Activated naive CD8-positive, alpha-beta T cell treated with anti-CD3 and anti-CD28 coated beads, Interleukin-2, amount 50 U/mL, for 24 hours (primary cell): ENCODE measurements at places on chromosomes 1 and 21.

DNA sequence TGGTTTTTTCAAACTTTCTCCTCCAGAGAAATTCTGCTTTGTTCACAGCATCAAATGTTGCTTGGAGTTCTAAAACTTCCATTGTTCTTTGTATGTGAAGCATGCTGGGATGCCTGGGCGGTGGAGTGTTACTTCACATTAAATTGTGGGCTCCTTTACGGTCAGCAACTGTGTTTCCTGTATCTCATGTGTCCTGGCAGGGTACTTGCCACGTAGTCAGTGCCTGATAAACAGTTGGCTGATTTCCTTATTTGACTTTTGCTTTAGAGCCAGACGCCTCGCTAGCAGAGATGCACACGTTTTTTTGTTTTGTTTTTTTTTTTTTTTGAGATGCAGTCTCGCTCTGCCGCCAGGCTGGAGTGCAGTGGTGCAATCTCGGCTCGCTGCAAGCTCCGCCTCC is 96.7 kb downstream of the UCK2 start:
- no peak for DNase-seq
- peaks cover 18% of the 10 kb centered on the region for H3K27me3 ChIP-seq
- H3K4me3 ChIP-seq = no peak overlapping the region
- no peaks in the 10 kb centered on the region for H3K4me1 ChIP-seq
- no peak overlapping the region for H3K27ac ChIP-seq
- H3K36me3 ChIP-seq = no peaks in the 10 kb centered on the region

DNA sequence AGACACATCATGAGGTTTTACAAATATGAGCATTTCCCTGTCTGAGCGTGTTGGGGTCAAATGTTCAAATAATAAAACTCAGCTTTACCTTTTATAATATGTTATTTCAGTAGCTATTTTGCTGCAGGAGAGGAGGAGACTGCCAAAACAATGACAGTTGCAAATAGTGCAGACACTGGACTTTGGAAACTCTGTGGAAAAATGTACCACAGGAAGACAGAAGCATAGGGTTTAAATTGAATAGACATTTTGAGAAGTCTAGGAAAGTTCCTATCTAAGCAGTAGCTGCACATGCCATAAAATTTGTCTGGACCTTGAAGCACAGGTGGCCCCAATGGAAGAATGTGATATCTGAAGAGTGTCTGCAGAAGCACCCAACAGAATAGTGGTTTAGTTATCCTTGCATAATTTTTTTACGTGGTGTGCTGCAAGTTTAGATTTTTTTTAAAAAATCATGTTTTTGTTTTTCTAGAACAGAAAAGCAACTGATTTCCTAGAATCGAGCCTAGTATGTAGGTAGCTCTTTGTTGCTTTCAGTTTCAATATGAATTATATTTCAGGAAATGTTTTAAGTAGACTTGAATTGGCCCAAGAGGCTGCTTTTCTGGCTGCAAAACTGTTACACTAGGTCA is 14.0 kb upstream of the GBP5 start:
- no peak for DNase-seq
- H3K27ac ChIP-seq = peak overlapping the region; percentile 61
- H3K4me1 ChIP-seq = peaks cover 64% of the 10 kb centered on the region
- H3K36me3 ChIP-seq = peaks cover 12% of the 10 kb centered on the region

GRCh38 chr1:233360525-233361102 is 33.1 kb downstream of the MAP3K21 start:
- H3K4me1 ChIP-seq = peaks cover 20% of the 10 kb centered on the region
- DNase-seq = no peak
- H3K27ac ChIP-seq = no peak overlapping the region
- H3K27me3 ChIP-seq = peaks cover 7% of the 10 kb centered on the region
- peaks cover 3% of the 10 kb centered on the region for H3K36me3 ChIP-seq

- H3K4me1 ChIP-seq = peaks cover 14% of the 10 kb centered on the region
- H3K27me3 ChIP-seq = no peaks in the 10 kb centered on the region
- no peak overlapping the region for H3K4me3 ChIP-seq
- no peak for DNase-seq
- H3K36me3 ChIP-seq = peaks cover 6% of the 10 kb centered on the region
Measured at GRCh38 chr1:10489291-10490055, 14.7 kb downstream of the PEX14 start.

GRCh38 chr1:42419126-42419821 is 36.5 kb downstream of the ZMYND12 start:
- DNase-seq = no peak
- H3K36me3 ChIP-seq = no peaks in the 10 kb centered on the region
- H3K27me3 ChIP-seq = no peaks in the 10 kb centered on the region
- no peaks in the 10 kb centered on the region for H3K4me1 ChIP-seq
- no peak overlapping the region for H3K4me3 ChIP-seq

DNA sequence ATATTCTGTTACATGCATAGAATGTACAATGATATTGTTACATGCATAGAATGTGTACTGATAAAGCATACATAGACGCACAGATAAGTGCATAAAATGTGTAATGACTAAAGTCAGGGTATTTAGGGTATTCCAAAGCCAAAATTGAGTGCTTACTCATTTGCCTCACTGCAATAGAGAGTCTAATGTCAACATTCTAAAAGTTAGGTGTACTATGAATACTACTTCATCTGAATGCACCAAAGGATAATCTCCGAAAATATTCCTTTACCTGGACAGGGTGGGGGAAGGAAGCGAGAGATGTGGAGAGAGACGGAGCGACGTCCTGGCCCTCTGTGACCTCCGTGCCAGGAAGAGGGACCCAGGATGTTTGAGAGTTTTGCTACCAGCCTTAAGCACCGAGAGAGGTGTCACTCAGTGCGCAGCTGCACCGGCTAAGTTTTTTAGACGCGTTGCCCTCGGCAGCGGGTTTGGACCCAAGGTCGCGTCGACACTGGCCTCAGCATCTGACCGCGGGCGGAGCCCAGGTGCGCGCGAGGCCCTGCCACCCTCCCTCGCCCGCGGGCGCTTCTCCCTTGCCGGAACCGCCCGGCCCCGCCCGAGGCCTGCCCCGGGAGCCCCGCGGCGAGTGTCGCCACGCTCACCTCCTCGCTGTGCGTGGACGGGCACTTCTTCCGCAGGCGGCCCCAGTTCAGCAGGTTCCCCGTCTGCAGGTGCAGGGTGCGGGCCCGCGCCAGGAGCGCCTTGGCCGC is 660 bp downstream of the GCLM start:
- H3K27me3 ChIP-seq = no peaks in the 10 kb centered on the region
- H3K4me3 ChIP-seq = peak overlapping the region; percentile 84
- peaks cover 5% of the 10 kb centered on the region for H3K36me3 ChIP-seq
- DNase-seq = peak; percentile 42
- H3K4me1 ChIP-seq = peaks cover 47% of the 10 kb centered on the region
- peak overlapping the region; percentile 84 for H3K27ac ChIP-seq

- no peak overlapping the region for H3K27ac ChIP-seq
- H3K36me3 ChIP-seq = no peaks in the 10 kb centered on the region
- H3K4me3 ChIP-seq = peak overlapping the region; percentile 59
- DNase-seq = peak; percentile 23
- H3K27me3 ChIP-seq = peaks cover 25% of the 10 kb centered on the region
Measured at GRCh38 chr1:228415853-228416216, 826 bp downstream of the TRIM17 start.

DNA sequence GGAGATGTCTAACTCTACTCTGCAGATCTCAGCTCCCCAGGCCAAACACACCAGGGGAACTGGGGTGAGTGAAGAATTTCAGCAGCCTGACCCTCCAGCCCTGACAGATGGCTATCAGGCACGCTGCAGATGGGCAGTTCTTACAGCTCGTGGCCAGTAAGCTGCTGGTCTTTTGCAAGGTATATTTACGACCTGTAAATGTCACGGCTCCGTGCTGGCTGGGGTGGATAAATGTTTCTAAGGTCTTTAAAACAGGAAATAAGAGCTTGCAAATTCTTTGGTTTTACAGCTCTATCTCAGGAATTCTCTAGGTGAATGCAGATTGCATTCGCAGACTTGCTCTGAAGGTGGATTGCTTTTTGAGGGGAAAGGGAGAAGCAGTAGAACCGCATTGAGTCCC is 10.1 kb downstream of the DOP1B start:
- H3K4me1 ChIP-seq = peaks cover 9% of the 10 kb centered on the region
- peaks cover 17% of the 10 kb centered on the region for H3K36me3 ChIP-seq
- no peak for DNase-seq
- no peaks in the 10 kb centered on the region for H3K27me3 ChIP-seq
- H3K27ac ChIP-seq = no peak overlapping the region
- H3K4me3 ChIP-seq = no peak overlapping the region

DNA sequence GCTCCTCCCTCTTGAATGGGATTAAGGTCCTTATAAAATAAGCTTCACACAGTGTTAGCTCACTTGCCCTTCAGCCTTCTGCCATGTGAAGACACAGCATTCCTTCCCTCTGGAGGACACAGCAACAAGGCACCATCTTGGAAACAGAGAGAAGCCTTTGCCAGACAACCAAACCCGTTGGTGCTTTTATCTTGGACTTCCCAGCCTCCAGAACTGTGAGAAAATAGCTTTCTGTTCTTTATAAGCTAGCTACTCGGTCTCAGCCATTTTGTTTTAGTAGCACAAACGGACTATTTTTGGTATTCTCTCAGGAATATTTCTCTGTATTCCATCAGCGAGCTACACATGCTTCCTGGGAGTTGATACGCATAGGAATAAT is 58.6 kb upstream of the IRF2BP2 start:
- H3K4me1 ChIP-seq = peaks cover 12% of the 10 kb centered on the region
- H3K27me3 ChIP-seq = no peaks in the 10 kb centered on the region
- DNase-seq = no peak
- H3K4me3 ChIP-seq = no peak overlapping the region
- no peak overlapping the region for H3K27ac ChIP-seq
- no peaks in the 10 kb centered on the region for H3K36me3 ChIP-seq

DNA sequence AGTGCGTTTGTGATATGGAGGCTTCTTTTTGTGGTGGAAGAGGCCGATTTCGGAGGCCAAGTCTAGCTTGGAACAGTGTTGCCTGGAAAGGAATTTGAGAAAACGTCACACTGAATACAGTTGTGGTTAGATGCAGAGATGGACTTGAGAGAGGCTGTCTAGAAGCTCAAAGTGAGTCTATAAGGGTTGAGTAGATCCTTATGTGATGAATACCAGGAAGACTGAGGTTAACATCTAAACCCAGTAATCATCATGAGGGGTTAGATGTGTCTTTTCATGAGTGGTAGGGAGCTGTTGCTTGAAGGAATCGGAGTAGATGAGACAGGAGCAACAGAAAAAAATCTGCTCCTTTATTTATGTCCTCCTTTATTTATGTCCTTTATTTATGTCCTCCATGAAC is 114.6 kb upstream of the IVNS1ABP start:
- DNase-seq = no peak
- H3K27me3 ChIP-seq = no peaks in the 10 kb centered on the region
- no peak overlapping the region for H3K4me3 ChIP-seq
- H3K36me3 ChIP-seq = no peaks in the 10 kb centered on the region
- H3K4me1 ChIP-seq = no peaks in the 10 kb centered on the region
- H3K27ac ChIP-seq = no peak overlapping the region

DNA sequence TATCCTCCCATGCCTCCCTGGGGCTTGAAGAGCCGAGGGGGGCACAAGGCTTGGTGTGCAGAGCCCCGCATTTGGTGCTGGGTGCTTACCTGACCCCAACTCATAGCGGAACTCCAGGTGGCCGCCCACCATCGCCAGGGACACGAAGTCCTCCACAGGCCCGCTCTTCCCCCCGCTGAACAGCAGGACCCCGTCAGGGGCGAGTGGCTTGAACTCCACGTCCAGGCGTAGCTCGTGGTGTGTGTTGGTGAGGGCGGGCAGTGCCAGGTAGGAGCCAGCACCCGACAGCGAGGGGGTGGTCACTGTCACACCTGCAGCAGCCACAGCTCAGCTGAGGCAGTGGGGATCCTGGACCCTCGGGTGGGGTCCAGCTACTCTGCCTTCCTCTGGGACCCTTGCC is 17.2 kb downstream of the LDLRAD2 start:
- H3K27ac ChIP-seq = no peak overlapping the region
- DNase-seq = no peak
- no peaks in the 10 kb centered on the region for H3K27me3 ChIP-seq
- H3K4me3 ChIP-seq = no peak overlapping the region
- H3K36me3 ChIP-seq = peaks cover 6% of the 10 kb centered on the region

GRCh38 chr1:91404151-91405012 is at the start of gene HFM1:
HFM1 (minus strand) TSS chr1:91404837; CDS start chr1:91401082, 3,755 bp downstream.
- peaks cover 6% of the 10 kb centered on the region for H3K4me1 ChIP-seq
- no peaks in the 10 kb centered on the region for H3K36me3 ChIP-seq
- peak within 1 kb of the TSS; percentile 79 for H3K4me3 ChIP-seq

DNA sequence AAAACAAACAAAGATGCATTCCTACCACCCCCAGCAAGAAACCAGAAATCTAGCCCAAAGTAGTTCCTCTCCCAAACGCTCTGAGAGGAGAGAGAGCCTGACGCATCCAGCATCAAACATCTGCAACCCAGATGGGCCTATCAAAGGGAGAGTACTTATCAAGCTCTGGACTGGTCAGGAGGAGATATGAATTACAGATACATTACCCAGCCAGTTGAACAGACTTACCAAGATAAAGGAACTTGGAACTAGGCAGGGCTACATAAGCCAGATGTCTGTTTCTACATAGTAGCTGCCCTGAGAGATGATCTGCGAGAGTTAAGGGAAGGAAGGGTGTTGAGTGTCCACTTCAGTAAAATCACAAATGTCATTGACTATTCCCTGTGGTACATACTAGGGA is 138.4 kb downstream of the PAPPA2 start:
- no peaks in the 10 kb centered on the region for H3K27me3 ChIP-seq
- H3K27ac ChIP-seq = no peak overlapping the region
- no peaks in the 10 kb centered on the region for H3K36me3 ChIP-seq
- no peaks in the 10 kb centered on the region for H3K4me1 ChIP-seq
- H3K4me3 ChIP-seq = no peak overlapping the region
- DNase-seq = no peak

DNA sequence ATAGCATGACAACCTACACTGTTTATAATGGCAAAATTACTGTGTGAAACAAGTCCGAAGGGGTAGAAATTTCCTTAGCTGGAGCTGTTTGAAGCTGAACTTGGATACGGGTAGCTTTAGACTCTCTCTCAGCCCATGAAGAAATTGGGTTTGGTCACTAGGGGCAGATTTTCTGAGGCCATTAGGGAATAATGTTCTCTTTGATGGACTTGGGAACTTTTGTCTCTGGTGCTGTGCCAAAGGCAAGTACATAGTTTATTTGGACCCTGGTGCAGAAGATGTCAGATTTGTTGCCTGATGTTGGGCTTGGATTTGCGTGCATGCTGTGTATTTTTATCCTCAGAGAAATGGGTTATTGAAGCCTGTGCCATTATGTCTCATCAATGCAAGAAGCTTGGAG is 109.6 kb downstream of the VPS13D start:
- H3K27me3 ChIP-seq = no peaks in the 10 kb centered on the region
- no peak for DNase-seq
- H3K36me3 ChIP-seq = peaks cover 42% of the 10 kb centered on the region
- H3K4me1 ChIP-seq = peaks cover 53% of the 10 kb centered on the region
- H3K27ac ChIP-seq = no peak overlapping the region

GRCh38 chr1:192577145-192578140 is 1.9 kb downstream of the RGS1 start:
- H3K27ac ChIP-seq = peak overlapping the region; percentile 59
- H3K27me3 ChIP-seq = no peaks in the 10 kb centered on the region
- H3K4me1 ChIP-seq = peaks cover 67% of the 10 kb centered on the region
- DNase-seq = no peak
- H3K4me3 ChIP-seq = peak overlapping the region; percentile 84
- peaks cover 14% of the 10 kb centered on the region for H3K36me3 ChIP-seq

DNA sequence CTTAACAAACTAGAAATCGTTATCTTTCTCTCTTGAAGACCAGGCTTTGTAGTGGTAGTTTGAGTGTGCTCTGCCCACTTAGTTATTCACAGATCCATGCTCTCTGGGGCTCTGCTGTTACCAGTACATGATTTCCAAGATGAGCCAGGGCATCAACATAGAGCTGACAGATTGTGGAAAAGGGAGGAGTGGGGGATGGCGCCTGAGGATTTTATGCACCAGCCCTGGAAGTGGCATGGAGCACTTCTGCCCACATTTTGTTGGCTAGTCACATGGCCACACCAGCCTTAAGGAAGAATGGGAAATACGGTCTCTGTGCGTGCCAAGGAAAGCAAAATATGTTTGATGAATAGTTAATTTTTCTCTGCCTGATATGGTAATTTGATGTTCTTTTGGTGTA is 18.2 kb downstream of the TSNAX start:
- H3K27me3 ChIP-seq = no peaks in the 10 kb centered on the region
- DNase-seq = no peak
- H3K4me3 ChIP-seq = no peak overlapping the region
- H3K36me3 ChIP-seq = peaks cover 22% of the 10 kb centered on the region
